ENCODE measurements at places on chromosomes 5 and 9.

DNA sequence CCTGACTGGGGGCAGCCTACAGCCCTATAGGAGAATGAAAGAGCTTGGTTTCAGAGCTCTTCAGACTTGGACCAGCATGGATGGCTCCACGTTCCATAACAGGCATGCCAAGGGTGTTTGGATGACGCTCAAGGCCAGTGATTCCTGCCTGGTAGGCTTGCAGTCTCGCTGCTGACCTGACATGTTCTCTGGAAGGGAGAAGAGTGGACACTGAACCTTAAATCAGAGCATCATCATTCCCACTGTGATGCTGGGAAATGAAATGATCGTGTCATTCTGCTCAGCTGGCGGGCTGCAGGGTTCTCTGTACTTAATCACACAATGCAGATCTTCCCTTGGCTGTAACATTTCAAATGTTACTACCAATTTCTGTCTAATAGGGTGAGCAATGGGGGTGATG lies 57.0 kb downstream of the CFAP90 start:
- DNase-seq = no peak

- no peak for DNase-seq
Measured at GRCh38 chr5:140372971-140373487, 13.0 kb downstream of the SLC4A9 start.

GRCh38 chr5:52798938-52799337 lies 11.2 kb downstream of the ITGA1 start:
- no peak for DNase-seq

GRCh38 chr5:3962113-3962512 lies 366.5 kb downstream of the IRX1 start:
- DNase-seq = no peak

GRCh38 chr5:107232788-107233187 lies 437.9 kb downstream of the EFNA5 start:
- no peak for DNase-seq

DNA sequence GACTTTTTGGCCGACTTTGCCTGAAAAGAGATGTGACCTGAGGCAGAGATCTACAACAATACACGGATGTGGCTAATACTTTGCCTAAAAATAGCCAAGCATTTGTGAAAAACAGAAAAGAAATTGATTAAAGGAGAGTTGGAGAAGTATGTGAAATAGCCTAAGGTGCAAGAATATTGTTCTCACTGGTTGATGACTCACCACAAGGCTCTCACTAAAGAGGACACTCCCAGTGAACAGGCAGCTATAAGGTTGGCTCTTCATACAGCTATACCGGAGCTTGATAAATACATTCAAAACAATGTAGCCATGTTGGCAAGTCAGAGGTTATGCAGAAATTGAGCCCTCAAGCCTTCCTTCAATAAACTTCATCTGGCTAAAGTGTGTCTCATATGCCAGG lies 317.2 kb upstream of the GRAMD2B start:
- DNase-seq = no peak

- no peak for DNase-seq
Measured at GRCh38 chr5:88967633-88968585, 84.9 kb upstream of the MEF2C start.

DNA sequence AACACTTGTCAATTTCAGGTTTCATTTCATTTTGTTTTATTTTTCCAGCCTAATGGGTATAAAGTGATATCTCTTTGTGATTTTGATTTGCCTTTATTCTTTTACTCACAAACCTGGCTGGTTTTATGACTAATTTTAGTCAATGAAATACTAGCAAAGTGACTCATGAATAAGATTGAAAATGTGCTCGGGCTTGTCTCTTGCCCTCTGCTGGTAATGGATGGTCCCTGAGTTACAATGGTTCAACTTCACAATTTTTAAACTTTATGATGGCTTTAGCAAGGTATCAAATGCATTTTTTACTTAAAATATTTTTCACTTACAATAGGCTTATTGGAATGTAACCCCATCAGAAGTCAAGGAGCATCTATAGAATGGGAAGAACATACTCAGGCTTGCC lies 431.4 kb upstream of the CCNG1 start:
- DNase-seq = no peak

DNA sequence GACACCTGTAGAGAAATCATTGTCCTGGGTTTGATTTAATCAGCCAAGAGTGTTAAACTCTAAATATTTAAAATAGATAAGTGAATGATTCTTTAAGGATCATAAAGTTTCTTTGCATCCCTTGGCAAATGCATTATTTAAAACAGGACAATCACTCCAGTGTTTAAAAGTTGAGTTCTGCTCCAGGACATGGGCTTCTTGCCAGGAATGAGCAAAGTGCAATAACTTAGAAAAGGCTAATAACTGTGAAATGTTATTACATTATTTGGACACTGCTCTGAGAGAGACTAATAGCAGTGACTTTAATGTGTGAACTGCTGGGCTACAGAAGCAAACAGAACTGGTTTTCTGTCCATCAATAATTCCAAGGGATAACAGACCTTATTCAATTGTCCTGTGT lies 283.3 kb downstream of the GABRB2 start:
- DNase-seq = no peak

DNA sequence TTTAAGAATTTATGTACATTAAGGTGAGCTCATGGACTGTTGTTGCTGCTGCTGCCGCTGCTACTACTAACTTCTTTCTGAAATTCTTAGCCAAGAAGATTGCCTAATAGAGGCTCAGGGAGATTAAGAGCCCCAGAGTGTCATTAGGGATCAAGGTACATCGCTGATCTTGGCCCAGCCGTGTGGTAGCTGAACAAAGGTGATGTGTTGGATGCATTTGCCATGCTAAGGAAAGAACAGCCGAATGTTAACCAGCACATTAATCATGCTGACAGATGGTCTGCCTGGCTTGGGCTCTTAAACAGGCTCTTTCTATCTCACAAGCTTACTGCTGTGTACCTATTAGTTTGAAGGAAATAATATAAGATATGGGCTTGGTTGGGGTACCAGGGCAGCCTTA lies 137.1 kb downstream of the KCTD16 start:
- no peak for DNase-seq

DNA sequence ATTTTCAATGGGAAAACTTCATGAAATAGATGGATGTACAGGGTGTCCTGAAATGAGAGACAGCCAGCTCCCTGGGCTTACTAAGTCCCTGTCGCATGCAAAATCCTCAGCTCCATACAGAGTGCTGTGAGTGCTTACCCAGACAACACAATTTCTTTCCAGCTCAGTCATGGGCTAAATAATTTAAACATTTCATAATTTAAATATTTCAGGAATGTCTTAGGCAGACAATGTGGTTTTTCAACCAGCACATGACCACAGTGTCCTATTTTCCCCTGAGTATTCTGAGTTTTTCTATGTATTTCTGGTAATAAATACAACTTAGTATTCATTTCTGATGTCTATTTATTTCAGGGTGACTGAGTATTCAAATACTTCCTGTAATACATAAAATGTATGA lies 188.5 kb upstream of the SNX2 start:
- no peak for DNase-seq

- no peak for DNase-seq
Measured at GRCh38 chr5:124104821-124105220, 592.8 kb downstream of the CSNK1G3 start.

DNA sequence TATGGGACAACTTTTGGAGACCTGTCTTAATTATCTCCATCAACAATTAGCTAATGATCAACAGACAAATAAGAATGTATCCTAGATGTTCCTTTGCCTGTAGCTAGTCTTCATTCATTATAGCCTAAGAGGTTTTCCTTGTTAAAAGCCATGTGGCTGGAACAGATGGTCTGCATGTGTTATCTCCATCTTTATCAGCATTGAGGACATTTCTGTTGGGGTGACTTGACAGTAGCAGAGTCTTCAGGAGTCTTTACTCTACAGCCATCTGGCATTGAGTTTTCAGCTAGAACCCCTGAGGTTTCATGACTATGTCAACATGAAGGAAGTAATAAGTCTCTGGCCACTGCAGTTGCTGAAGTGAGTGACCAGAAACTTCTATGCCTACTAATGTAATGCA lies 106.6 kb upstream of the TLE4 start:
- no peak for DNase-seq

DNA sequence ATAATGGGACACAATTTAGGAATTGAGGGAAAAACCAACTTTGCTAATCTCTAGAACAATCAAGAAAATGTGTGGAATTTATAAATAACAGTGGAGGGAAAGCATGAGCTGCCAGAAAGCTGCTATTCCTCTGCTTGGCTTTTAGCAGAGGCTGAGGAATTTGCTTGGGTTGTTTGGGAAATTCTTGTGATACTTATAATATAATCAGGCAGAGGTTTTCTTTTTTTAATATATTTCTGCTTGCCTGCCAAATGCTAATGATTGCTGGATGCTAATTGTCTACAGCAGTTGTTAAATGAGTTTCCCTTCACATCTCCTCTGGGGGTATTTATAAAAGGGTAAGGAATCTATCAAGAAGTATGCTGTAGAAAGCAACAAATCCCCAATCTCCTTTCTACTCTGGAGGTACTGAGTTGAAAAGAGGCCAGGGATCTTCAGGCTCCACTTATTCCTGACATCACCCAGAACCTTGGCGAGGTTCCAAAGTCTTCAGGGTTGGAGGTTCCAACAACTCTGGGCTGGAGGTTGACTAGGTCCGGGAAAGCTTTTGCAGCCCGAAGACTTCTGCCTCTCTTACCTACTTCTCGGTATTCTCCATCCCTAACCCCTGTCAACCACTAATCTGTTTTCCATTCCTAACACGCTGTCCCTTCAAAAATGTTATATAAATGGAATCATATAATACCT lies 60.4 kb upstream of the TMED7 start:
- DNase-seq = no peak

GRCh38 chr5:148465381-148466235 lies 81.8 kb downstream of the FBXO38 start:
- no peak for DNase-seq

DNA sequence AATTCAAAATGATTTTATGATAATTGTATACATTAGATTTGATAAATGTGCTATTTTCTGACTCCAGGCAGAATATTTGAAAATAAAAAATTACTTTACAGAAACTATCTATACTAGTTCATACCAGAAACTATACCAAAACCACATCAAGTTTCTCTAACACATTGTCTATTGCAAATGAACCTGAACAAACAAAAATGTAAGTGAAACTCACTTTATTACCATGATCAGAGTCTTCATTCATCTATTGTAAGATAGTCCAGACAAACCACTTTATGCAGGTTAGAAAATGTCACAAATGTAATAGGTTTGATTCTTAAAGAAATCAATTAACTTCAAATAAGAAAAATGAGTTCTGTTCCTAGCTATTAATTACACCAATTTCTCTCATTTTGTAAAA lies 99.4 kb downstream of the OXCT1 start:
- DNase-seq = no peak

DNA sequence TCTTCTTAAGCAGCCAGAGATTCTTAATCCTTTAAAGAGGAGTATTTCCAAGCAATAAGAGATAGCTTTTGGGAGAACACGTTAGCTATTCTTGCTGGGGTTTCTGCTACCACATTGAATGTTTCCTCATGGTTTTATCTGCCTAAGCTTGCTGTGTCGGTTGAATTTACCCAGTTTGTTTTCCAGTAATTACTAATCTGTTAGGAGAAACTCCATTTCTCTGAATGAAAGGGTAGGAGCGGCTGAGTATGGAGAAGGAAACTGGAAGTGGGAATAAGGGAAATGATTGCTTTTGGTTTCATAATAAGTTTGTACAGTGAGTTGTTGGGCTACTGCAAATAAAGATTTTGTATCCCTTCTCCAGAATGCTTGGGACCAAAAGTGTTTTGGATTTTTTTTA lies 1.2 kb downstream of the JAK2 start:
- no peak for DNase-seq

- no peak for DNase-seq
Measured at GRCh38 chr5:67253911-67254310, 57.3 kb upstream of the CD180 start.

- no peak for DNase-seq
Measured at GRCh38 chr5:59798862-59799667, 94.5 kb downstream of the PDE4D start.

DNA sequence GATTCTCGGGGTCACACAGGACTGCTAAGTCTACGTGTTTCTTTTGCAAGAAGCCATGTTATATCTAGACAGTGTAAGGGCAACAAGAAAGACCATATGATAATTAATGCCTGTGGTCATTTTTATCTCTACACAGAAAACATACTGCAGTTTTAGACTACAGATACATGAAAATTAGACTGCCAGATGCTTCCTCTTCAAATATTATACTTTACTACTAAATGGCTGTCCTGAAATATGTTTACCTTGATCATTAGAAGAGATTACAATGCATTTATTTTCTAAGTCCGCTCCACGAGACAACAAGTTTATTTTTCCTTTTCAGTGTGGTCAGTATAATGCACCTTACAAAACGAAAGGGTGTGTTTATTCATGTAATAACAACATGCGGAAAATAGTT lies 147.6 kb downstream of the KIAA0825 start:
- no peak for DNase-seq

DNA sequence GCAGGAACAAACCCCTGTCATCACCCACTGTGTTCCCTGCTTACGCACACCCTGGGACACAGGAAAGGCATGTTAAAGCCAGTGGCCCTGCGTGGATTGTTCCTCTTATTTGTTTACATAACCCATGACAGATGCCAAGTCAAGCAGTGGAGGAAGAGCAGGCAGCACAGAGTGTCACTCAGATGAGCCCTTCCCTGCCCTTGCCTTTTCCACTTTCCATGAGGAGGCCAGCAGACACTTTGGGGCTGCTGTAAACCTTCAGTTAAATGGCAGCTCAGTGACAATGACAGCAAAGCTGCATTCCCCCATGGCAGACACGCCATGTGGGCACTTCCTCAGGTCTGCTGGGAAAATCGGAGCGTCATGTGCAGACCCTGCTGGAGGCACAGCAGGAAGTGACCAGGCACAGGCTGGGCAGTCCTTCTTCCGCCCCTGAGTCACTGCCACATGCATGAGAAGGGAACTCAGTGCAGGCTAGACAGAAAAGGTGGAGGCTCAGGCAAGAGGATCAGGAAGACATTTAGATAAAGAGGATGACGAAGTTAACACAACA lies 216.8 kb upstream of the PIK3R1 start:
- no peak for DNase-seq

DNA sequence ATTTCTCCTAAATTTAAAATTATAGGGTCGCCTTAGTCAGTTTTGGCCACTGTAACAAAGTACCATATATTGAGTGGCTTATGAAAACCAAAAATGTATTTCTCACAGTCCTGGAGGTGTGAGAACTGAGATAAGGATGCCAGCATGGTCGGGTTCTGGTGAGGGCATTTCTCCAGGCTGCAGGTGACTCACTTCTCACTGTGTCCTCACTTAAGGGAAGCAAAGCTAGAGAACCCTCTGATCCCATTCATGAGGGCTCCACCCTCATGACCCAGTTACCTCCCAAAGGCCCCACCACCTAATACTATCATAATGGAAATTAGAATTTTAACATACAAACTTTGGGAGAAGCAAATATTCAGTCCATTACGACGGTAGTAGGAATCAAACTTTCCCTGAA lies 75.1 kb upstream of the FBN2 start:
- DNase-seq = no peak

DNA sequence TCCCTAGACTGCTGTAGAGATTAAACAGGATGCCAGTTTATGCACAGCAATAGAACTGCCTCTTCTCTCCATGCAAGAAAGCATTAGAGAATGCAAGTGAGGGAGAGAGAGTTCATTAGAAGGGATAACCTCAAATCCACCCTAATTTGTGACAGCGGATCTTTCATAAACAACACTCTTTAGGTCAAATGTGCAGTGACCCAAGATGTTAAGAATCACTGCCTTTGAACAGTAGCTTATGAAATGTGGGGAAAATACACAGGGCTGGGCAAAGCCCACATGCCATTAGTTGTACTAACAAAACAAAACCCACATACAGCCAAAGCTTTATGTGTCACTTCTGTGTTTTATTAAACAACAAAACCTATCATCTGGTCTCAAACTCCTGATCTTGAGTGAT lies 36.2 kb upstream of the POU4F3 start:
- DNase-seq = no peak
